ENCODE measurements at places on chromosomes 6 and 20.

- peak; percentile 15 for DNase-seq
Measured at GRCh38 chr6:70375166-70375565, 38.1 kb upstream of the FAM135A start.

DNA sequence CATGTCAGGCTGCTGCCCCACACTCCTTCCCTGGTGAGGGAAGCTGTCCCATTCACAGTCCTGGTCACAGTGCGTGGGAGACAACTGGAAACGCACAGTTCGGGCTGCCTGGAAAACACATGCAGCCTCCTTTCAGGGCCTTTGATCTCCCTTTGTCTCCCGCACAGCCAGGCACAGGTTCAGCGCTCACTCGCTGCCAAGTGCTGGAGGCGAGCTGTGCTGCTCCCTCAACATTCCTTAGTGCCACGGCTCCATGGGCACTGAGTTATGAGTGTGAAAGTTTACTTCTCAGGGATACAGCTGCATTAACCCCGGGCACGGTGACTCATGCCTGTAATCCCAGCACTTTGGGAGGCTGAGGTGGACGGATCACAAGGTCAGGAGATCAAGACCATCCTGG lies 9.1 kb downstream of the YTHDF1 start:
- no peak for DNase-seq

- DNase-seq: no peak
Measured at GRCh38 chr6:34053721-34054120, 92.2 kb downstream of the GRM4 start.

DNA sequence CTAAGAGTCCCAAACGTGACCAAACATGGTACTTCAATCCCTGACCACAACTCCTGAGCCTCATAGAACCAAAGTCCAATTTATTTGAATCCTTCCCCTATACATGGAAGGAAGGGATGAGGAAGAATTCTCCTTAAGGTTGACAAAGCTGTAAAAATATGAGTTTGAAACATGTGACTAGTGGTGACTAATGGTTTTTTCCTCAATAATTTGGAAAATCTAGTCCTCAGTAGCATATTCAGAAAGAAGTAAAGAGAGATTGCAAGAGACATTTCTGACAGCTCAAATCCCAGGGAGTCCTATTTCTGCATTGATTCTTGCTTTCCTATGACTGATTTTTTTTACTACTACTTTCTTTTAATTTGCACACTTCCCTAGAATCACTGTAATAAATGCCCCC lies 443.7 kb downstream of the FRK start:
- DNase-seq: no peak

DNA sequence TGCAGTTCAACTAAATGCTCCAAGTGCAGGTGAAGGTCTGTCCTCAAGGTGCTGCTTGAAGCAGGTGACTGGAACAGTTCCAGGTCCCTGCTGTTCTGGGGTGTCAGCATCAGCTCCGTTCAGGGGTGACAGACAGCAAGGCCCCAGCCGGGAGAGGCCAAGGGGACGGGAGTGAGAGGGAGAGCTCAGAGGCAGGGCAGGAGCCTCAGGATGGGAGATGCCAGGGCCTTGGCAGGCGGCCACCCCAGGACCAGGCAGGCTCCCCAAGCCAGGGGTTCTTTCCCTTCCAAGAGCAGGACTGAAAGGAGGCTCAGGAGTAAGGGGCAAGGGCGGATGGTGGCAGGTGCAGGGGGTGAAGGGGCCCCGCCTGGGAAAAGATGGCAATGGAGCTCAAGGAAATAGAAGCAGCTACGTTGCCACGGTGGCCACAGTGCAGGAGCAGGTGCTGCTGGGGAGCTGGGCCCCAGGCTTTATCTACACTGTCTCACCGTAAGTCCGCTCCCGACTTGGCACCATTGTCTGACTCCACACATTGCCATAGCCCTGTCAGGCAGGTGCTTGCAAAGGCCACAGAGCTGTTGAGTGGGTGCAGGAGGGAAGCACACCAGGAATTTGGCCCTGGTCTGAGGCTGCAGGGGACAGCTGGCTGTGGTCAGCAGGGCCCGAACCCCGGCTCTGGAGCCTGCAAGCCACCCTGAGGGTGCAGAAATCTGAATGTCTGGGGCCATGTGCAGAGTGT lies 43.1 kb downstream of the ERMARD start:
- no peak for DNase-seq

DNA sequence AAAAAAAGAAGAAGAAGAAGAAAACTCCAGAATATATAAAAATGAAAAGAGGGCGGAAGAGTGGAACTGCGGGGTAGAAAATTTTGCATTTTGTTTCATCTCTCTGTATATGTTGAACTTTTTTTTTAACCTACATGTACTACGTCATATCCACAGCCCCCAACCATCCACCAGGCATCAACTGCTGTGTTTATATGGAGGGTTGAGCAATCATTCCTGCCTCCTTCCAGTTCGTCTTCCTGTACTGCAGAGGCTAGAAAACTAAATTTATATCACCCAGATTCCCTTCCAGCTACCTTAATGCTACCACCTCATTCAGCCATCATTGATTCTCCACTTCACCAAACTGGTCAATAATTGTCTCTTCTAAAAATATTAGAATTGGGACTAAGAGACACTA lies 9.5 kb upstream of the SIGLEC1 start:
- no peak for DNase-seq

DNA sequence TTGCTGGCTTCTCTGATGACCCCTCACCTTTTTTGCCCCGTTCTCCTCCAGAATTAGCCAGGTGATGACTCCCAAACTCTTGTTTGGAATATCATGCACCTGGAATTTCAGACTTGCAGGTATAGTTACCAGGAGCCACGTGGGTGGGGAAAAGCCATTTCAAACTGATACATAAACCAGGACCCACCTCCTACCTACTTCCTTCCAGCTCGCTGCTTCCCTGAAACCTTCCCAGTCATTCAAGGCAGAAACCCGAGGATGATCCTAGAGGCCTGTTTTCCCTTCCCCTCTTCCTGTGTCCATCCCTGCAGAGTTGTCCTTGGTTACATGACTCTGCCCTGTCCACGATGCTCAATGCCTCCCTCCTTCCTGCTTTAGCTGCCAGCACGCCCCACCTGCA lies 101.9 kb downstream of the MTHFD1L start:
- no peak for DNase-seq

- DNase-seq: peak; percentile 96
Measured at GRCh38 chr6:38522322-38522721, 117.4 kb downstream of the BTBD9 start.

- no peak for DNase-seq
Measured at GRCh38 chr20:21661488-21662055, 43.9 kb upstream of the PAX1 start.

GRCh38 chr6:131040866-131041265 lies 22.2 kb downstream of the EPB41L2 start:
- DNase-seq: no peak

- DNase-seq: no peak
Measured at GRCh38 chr6:131269565-131270391, 134.5 kb downstream of the AKAP7 start.

DNA sequence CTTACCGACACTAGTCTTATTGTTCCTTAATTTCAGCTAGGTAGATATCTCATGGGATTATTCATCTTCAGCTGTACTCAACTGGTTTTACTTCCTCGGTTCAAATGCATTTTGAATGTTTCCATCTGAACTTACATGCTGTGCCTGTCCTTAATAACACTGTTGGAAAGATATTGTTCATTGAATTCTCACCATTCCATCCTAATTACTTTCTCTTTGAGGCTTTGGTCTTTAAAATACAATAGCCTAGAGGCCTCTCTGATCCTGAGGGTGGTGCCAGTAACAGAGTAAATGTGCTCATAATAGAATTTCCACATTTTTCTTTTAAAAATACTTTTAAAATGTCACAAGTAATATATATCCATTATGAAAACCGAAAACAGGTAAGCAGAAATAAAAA lies 54.0 kb downstream of the IL20RA start:
- no peak for DNase-seq

DNA sequence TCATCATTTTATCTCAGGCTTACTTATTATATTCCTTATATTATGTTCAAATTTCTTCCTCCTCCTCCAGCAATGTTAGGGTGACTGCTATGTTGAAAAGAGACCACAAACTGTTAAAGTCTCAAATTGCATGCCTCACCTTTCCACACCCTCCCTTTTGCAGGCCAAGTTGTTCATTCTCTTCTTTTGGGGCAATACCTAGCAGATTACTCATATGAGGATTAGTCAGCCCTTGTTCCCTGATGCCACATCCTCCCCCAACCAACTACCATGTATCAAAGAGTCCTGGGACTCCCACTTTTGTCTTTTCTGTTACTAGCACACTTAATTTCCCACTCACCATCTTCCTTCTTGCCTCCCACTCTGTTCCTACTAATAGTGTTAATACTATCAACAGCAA lies 434.7 kb downstream of the BCKDHB start:
- DNase-seq: peak; percentile 39

GRCh38 chr6:100761841-100762240 lies 119.3 kb downstream of the ASCC3 start:
- DNase-seq: peak; percentile 35

- DNase-seq: no peak
Measured at GRCh38 chr20:23142162-23143050, 56.3 kb upstream of the CD93 start.

GRCh38 chr6:153591159-153591558 lies 447.9 kb upstream of the OPRM1 start:
- DNase-seq: no peak

DNA sequence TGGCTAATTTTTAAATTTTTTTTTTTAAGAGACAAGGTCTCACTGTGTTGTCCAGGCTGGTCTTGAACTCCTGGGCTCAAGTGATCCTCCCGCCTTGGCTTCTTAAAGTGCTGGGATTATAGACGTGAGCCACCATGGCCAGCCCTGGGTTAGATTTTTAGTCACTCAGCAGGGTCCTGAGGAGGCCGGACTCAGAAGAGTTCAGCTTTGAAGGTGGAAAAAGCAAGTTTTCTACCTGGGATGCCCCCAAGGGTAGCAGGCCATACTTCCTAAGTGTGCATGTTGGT lies 44.2 kb downstream of the FGD2 start:
- DNase-seq: no peak

GRCh38 chr6:170434117-170434820 lies 118.8 kb downstream of the PSMB1 start:
- no peak for DNase-seq

- DNase-seq: peak; percentile 80
Measured at GRCh38 chr20:3753098-3753497, 14.5 kb downstream of the ADISSP start.

DNA sequence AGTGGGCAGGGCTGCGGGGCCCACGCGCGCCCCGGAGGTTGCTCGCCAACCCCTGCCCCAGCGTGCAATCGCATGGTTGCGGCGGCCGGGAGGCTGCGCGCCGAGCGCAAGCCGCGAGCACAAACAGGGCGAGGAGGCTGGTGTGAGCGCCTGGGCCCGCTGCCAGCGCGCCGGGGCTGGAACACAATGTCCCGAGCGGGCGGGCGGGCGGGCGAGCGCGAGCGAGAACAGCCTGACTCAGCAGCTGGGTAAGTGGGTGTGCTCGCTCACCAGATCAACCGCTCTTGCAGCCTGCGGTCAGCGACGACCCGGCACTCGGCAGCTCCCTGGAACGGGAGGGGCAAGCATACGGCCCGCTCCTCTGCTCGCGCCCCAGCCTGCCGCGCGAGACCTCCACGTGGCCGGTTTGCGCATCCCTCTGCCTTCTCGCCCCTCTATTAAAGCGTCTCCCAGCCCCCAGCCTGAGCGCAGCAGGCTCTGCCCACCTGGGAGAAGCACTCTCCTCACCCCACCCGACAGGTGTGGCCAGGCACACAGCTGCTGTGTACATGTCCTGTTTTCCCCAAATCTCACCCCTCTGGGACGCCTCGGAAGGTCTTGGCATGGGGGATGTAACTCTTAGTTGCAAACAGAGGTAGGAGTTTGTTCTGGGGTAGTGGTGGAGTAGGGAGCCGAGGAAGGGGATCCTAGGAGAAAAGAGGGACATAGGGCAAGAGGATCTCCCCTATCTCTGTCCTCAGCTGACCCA lies 8.7 kb upstream of the ARMC12 start:
- DNase-seq: peak; percentile 96

GRCh38 chr20:29301624-29302259 lies 1955.7 kb upstream of the DEFB115 start:
- DNase-seq: no peak

DNA sequence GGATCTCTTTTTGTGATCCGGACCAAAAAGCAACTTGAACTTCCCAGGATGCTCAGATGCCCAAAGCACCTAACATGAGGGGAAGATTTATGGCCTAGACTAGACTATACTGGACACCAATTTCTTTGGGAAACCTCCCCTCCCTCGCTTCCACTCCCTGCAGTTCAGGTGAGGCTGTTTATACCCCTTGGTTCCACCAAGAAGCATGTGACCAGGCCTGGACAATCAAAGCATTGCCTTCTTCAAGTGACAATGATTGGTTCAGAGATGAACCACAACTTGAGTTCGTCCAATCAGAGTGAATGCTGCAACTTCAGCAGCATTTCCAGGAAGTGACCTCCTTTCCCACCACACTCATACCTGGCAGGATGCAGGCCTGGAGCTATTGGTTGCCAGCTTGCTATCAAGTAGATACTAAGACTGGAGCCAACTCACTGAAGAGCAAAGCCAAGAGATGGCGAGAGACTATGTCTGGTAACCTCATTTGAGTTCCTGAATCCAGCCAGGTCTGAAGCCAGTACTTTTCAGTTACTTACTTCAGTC lies 45.6 kb upstream of the SLC9A8 start:
- DNase-seq: no peak

- no peak for DNase-seq
Measured at GRCh38 chr6:131532580-131533039, 40.4 kb upstream of the ARG1 start.

DNA sequence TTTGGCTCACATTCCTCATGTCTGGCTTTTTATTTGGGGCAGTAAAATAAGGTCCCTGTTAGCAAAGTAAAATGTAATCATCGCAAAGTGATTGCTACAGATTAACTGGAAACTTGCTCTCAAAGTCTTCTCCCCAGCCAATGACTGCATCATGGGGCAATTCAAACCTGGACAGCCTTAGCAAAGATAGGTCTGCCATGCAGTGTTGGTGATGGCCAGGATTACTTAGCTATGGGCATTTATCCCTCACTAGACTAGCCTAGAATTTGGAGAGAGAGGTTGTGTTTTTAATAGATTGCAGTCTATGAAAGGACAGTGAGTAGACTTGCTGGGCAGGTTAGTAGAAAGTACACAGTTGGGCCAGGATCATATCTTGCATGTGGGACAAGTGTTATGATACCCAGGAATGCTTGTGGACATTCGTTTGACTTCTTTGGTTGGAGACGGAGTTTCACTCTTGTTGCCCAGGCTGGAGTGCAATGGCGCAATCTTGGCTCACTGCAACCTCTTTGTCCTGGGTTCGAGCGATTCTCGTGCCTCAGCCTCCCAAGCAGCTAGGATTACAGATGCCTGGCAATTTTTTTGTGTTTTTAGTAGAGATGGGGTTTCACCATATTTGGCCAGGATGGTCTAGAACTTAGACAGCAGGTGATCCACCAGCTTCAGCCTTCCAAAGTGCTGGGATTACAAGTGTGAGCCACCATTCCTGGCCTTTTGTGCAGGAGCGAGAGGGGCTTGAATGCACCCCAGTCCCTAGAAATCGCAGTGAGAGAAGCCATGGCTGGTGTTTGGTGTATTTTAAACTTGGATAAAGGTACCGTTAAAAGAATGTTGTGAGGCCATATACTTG lies 3.4 kb downstream of the RPS12 start:
- DNase-seq: no peak

GRCh38 chr6:22057962-22058361 lies 238.9 kb downstream of the PRL start:
- DNase-seq: no peak
